ENCODE measurements at places on chromosomes 2 and 18.
A peak's percentile ranks its signal among the peaks of the same experiment; 100 is the strongest.

DNA sequence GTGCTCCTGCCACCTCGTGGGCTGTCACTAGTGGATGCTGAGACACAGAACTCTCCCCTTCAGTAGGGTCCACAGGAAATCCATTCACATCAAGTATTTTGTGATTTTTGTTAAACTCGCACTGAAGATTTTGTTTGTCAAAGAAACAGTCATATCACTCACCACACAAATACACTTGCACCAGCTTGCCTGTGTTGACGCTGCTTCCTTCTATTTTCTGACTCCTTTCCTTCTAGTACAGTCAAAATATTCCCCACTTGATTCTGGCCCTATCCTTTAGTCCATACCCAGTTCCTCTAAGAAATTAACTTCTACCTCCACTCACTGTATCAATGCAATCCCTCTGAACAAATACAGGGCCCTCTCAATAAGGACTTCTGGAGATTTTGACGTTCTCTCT is 213.2 kb upstream of the ARL4C start:
- DNase-seq: no peak

DNA sequence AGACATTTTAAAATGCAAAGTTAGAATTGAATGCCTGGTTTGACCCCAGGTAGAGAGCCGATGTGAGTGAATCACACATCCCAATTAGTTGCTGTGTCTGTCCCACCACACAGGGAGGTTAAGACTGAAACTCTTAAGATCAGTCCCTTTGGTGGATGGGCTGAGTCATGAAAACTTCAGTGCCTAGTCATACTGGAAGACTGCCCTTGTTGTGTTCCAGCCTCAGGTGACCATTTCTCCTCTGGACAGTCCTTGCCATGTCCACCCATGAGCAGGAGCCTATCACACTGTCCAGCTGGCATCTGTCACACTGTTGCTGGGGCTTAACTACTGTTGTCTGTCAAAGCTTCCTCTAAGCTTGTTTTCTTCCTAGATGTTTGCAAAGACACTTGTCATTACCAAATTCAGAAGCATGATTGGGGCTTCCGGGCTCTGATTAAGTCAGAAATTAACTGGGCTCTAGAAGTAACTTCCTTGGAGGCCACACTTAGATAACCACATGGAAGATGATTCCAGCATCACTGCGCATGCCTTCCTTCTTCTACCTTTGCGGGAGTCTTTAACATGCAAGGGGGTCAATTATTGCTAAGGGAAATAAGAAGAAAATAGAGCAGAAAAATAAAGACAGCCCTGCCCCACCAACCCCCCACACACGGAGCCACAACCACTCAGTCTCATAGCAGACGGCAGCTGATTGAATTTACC is 21.3 kb downstream of the CYRIA start:
- no peak for DNase-seq

- DNase-seq: no peak
Observed at GRCh38 chr2:7025082-7025481, 107.9 kb downstream of the RNF144A start.

DNA sequence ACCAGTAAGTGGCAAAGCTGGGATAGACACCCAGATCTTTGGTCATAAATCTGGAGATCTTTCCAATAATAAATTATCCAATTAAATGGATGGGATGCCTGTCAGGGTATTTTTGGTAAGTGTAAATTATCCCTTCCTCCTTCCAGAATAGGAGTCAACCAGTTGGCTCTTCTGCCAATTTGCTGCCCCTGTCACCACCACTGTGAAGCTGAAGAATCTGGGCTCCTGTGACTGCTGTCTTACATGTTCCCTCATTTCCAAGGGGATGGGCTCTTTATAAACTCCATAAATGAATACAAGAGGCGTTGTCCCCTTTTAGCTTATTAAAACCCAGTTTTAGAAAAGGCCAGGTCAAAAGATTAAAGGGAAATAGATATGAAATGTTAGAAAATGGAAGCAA is 17.8 kb upstream of the BMP10 start:
- DNase-seq: no peak

- DNase-seq: no peak
Observed at GRCh38 chr2:229206548-229206947, 64.5 kb downstream of the PID1 start.

DNA sequence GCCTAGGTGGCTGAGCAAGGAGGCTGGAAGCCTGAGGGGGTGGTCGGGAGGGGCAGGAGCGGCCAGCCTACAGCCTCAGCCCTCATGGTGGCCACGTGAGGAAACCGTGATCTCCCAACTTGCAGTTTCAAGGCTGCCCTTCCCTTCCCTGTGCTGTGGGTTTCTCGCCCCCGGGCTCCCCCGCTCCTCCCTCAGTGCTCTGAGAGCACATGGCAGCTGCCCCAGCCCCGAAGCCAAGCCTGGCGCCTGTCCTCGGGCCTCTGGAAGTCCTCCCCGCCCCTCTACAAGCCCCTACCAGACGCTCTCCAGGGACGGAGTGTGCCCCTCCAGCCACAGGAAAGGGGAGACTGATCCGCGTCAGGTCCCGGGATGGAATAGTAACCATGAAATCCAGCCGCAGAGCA is 586 bp upstream of the ANKRD23 start:
- no peak for DNase-seq

- no peak for DNase-seq
Observed at GRCh38 chr2:225122583-225123486, 80.6 kb upstream of the DOCK10 start.

- DNase-seq: no peak
Observed at GRCh38 chr18:67467188-67467587, 49.3 kb downstream of the DSEL start.

DNA sequence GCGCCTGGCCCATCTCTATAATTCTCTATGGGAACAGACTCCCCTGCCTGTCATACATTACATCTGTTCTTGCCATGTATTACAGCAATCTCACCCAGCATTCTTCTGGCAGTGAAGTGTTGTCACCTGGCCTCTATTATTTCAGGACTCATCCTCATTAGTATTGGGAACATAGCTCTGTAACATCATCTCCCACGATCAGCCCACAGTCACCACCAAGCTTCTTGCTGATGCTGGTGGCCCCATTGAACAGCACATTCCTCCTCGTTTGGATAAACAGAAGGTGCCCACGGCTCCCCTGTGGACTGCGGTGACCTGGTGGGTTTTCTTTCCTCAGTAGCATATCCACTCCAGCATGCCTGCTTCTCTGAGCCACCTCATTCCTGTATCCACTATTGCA is 21.5 kb downstream of the CHCHD5 start:
- DNase-seq: no peak

GRCh38 chr18:27749194-27749593 is 427.7 kb downstream of the CDH2 start:
- no peak for DNase-seq

GRCh38 chr2:68620772-68621171 is 22.6 kb upstream of the PROKR1 start:
- no peak for DNase-seq

- peak; percentile 43 for DNase-seq
Observed at GRCh38 chr2:176852667-176853066, 359.9 kb upstream of the HNRNPA3 start.

- no peak for DNase-seq
Observed at GRCh38 chr2:215998636-215999035, 14.7 kb downstream of the MREG start.

Measured in NCI-H2107 (cell line).